Smooth muscle cell of the brain vasculature (primary cell): ENCODE measurements at places on chromosomes 6 and 20.

GRCh38 chr6:1091900-1092299 is 220.0 kb upstream of the FOXQ1 start:
- DNase-seq = no peak

- no peak for DNase-seq
Observed at GRCh38 chr6:42369568-42369967, 82.2 kb downstream of the TRERF1 start.

DNA sequence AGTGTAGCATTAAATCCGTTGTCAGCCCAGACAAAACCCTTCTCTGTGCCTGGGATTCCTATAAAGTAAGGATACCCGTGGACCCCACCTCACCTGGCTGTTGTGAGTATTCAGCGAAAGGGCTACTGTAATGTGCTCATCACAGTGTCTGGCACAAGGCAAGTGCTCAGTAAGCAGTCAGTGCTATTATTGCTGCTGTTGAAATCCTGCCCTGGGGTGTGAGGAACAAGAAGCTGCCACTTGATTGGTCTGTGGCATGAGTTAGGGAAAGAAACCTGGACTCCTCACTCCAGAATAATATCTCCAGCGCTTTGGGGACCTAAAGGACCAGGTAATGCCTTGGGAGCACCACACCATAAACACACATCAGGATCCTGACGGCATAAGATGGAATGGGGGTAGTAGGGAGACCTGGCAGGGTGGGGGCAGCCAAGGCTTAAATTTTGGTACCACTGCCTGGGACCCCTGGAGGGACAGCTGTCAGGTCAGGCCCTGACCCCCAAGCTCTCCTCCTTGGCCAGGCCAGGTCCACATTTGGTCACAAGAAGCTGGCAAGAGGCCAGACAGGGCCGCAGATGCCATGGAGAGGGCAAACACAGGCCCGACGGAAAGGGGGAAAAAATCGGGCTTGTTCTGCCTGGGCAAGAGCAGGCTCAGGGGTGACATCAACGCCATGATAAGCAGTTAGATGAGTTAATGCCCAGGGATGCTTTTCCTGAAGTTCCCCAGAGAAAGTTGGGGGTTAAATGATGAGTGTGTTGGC is 66.5 kb downstream of the MRPL14 start:
- DNase-seq = no peak

- DNase-seq = no peak
Observed at GRCh38 chr6:135063926-135064325, 9.3 kb upstream of the HBS1L start.

DNA sequence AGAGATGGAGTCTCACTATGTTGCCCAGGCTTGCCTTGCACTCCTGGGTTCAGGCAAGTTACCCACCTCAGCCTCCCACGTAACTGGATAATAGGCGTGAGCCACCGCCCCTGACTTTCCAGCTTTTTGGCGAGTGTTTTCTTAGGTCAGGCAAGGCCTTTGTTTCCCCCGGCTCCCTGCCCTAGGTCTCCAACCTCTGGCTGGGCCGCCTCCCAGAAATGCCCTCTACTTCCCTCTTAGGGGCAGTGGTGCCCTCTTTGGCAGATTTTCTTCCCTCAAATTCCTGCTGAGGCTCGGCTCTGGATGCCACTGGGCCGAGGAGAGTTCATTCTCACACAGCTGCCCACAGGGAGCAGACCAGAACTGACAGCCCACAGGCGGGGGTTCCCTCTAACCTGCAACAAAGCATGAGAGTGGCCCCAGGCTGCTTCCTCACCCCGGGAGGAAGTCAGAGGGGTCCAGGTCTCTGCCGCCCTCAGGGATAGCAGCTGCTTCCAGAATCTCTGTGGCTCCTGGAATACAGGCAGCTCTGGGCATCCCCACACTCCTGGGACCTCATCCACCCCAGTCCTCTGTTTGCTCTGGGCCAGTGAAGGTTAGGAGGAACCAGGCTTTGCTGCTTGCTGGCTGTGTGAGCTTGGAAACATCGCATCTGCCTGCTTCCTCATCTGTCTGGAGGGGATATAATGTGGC is 56.5 kb downstream of the TCP11 start:
- DNase-seq = no peak

- no peak for DNase-seq
Observed at GRCh38 chr6:9412951-9413559, 977.7 kb upstream of the SLC35B3 start.

GRCh38 chr6:2127484-2127911 is 117.9 kb downstream of the GMDS start:
- DNase-seq = no peak

DNA sequence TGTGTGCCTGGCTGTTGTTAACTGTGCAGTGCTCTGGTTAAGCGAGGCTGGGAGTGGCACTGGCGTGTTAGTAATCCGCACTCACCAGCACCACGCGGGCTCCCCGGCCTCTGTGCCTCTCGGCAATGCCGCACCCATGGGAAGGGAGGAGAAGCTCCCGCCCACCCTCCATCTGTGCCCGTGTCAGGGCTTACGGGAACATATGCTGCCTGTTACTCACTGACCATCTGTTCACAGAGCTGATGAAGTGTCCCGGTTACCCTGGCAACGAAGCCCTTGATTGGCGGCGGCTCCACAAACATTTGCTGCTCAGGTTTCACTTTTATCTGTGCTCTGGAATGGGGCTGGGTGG is 114.7 kb downstream of the PSMB1 start:
- DNase-seq = peak; percentile 86

GRCh38 chr6:69866351-69866769 is at the start of gene COL19A1:
COL19A1 (plus strand) TSS chr6:69866556; CDS start chr6:69879568, 13,012 bp downstream.
- DNase-seq = no peak
